Mammary epithelial cell (primary cell): ENCODE measurements at places on chromosomes 16 and 17. TPM values are rescaled to one million over a fixed set of nuclear protein-coding genes. Genes with fewer than 3 reads are reported as not detected.

The ARL4D gene
- total RNA-seq: 112 TPM

The METTL26 gene
- 43.3 TPM for total RNA-seq

The RMI2 gene
- total RNA-seq: 2.2 TPM

The KRTAP1-5 gene
- total RNA-seq: not detected in 2 replicates

The PLK1 gene
- total RNA-seq: 2.0 TPM

The TMEM100 gene
- 0.16 TPM in 1 of 2 replicates, not detected in the other for total RNA-seq

The CDH8 gene
- 6.0 TPM for total RNA-seq

The SLC35B1 gene
- total RNA-seq: 35.5 TPM

The HLF gene
- total RNA-seq: 0.21 and 0.32 TPM in 2 replicates

The PRRT2 gene
- total RNA-seq: 0.42 TPM in 1 of 2 replicates, not detected in the other

The HP gene
- total RNA-seq: not detected in 2 replicates

The NLRC3 gene
- total RNA-seq: 0.05 and 0.11 TPM in 2 replicates

The KRTAP3-2 gene
- not detected for total RNA-seq

The HSD17B2 gene
- 1.3 TPM for total RNA-seq

The KCNJ2 gene
- total RNA-seq: 4.3 TPM

The ABCC12 gene
- not detected for total RNA-seq

The ALOX12 gene
- total RNA-seq: not detected in 2 replicates

The ACLY gene
- 251 TPM for total RNA-seq

The CCL1 gene
- not detected in 2 replicates for total RNA-seq

The KRTAP9-2 gene
- not detected in 2 replicates for total RNA-seq

The PRR35 gene
- not detected in 2 replicates for total RNA-seq

The CNTNAP1 gene
- 2.9 and 4.5 TPM in 2 replicates for total RNA-seq

The SALL1 gene
- 0.51 and 1.3 TPM in 2 replicates for total RNA-seq

The FBXW10B gene
- 1.0 TPM for total RNA-seq

The NECAB2 gene
- not detected for total RNA-seq

The SKAP1 gene
- not detected in 2 replicates for total RNA-seq

The PPL gene
- 42.5 and 58.1 TPM in 2 replicates for total RNA-seq

The ADORA2B gene
- total RNA-seq: 44.9 and 61.2 TPM in 2 replicates

The ZNF423 gene
- 0.26 and 0.32 TPM in 2 replicates for total RNA-seq
